ENCODE measurements at places on chromosomes 11 and 22.

GRCh38 chr11:11461473-11461872, 108.4 kb upstream of the CSNK2A3 start:
- no peak for DNase-seq

DNA sequence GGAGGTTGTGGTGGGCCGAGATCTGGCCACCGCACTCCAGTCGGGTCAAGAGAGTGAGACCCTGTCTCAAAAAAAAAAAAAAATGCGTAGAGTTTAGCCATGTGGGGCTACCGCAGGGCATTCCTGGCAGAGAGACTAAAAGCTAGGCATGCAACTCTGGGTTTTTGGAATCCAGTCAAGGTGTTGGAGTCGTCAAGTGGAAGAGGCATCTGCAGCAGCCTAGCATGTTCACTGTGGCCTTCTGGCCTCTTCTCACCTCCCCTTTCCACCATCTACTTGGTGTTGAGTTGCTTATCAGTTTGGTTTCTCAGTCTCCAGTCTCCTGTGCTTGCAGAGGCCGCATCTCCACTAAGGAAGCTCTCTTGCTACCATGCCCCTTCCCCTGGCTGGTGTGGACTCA, 572.5 kb downstream of the NTM start:
- DNase-seq, result no peak

DNA sequence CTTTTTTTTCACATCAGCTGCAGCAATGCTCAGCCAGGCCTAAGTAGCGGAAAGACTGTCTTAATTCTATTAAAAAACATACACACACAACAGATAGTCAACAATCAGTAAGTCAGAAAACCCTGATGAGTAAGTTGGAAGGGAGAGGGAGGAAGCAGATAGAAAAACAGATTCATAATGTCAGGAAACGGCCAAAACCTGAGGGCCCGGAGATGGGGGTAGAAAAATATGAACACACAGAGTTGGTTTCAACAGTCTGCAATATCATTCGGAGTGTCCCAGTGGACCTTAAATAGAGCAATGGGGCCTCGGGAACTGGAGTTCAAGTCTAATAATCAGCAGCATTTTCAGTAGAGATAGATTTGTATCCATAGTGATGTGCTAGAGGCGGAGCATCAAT, 14.8 kb downstream of the LRRC55 start:
- DNase-seq, result no peak

- no peak for DNase-seq
Observed at GRCh38 chr11:10274726-10275125, 19.3 kb downstream of the SBF2 start.

DNA sequence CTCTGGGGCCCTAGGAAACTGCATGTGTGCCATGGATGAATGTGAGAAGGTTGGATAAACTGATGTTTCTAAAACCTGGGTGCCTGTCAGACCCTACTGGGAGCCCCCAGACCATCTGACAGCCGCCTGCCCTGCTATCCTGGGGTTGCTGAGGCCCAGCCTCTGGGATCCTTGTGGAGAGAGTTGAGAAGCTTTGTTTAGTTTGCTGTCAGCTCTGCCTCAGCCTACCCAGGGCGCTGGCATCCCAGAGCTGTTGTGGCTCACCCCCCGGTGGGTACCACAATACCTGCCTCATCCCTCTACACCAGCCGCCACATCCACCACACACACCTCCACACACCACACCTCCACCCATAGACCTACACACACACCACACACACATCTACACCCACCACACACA, 38.5 kb upstream of the HMOX1 start:
- no peak for DNase-seq

GRCh38 chr22:27292542-27293299, 508.8 kb downstream of the MN1 start:
- no peak for DNase-seq

DNA sequence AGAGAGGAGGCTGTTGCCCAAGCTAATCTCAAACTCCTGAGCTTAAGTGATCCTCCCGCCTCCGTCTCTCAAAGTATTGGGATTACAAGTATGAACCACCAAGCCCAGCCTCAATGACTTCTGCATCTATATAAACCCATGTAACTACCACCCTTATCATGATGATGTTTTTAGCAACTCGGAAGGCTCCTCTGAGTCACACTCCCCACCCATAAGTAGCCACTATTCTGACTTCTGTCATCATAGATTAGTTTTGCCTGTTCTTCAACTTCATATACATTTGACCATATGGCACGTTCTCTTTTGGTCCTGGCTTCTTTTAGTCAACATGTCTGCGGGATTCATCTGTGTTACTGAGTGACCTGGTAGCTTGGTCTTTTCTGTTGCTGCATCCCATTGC, 6.4 kb upstream of the FOSL1 start:
- DNase-seq, result no peak

DNA sequence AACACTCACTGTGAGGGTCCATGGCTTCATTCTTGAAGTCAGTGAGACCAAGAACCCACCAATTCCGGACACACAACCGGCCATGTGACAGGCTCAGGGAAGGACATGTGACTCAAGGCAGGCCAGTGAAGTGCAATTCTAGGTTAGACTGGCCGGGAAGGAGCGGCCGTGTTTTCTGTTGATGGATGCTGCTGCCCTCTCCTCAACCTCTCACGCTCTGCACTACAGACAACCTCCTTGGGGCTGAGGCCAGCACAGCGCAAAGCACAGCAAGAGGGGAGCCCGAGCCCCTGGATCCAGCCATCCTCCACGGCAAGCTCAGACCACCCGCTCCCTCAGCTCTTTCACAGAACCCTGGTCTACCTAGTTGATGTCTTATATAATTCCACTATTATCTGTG, 2.8 kb downstream of the NUDT8 start:
- DNase-seq, result no peak

DNA sequence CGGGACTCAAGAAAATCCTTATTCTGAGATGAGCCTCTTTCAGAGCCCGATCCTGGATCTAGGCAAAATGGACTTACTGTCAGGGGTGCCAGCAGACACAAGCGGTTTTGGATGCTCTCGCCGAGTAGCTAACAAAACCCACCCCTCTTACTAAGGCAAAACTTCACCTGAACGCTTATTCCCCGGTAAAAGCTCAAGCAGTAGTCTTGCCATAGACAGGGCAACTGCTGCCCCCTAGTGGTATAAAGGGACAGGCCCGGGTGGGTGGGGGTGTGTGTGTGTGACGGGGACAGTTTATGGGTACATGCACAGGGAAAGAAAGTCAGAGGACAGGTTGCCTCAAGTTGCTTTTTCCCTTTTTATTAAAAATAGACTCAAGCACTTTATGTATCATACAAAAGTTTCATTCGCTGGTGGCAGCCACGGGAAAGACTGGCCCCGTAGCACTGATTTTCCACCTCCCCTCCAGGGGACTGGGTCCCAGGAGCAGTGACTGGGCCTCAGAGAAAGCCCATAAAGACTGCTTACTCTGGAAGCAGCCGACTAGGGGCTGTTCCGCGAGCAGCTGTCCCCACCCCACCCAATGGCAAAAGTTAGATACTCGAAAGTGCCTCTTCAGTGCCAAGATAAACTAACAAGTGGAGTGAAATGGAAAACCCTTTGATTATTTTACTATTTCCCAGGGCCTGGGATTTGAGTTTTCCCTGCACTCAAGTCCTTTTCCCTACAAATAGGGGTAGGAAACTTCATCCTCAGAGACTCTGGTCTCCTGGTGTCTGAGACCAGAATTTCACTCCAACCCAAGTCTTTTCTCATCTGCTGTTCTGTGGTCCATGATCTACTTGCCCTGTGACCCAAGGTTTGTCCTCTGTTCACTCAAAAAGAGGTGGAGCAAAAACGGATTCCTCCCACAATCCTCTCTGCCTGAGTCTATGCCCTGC, 4.7 kb downstream of the YPEL4 start:
- DNase-seq, result no peak

GRCh38 chr11:108241330-108242037, 18.6 kb downstream of the ATM start:
- DNase-seq, result no peak

DNA sequence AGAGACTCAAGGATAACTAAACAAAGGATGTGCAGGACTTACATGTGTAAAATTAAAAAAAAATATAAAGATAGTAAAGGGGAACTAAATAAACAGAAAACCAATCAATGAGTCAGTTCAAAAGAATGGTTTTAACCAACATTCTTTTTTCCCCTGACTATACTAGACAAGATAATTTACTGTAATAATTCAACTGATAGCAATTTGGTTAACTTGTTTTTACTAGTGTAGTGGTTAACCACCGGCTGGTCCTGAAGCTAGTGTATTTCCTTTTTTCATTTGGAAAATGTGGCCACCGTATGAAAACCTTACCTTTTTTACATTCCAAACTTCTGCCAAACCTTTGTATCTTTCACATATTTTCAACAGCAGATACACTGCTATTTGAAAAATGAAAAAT, 123.1 kb downstream of the ARHGAP42 start:
- no peak for DNase-seq

DNA sequence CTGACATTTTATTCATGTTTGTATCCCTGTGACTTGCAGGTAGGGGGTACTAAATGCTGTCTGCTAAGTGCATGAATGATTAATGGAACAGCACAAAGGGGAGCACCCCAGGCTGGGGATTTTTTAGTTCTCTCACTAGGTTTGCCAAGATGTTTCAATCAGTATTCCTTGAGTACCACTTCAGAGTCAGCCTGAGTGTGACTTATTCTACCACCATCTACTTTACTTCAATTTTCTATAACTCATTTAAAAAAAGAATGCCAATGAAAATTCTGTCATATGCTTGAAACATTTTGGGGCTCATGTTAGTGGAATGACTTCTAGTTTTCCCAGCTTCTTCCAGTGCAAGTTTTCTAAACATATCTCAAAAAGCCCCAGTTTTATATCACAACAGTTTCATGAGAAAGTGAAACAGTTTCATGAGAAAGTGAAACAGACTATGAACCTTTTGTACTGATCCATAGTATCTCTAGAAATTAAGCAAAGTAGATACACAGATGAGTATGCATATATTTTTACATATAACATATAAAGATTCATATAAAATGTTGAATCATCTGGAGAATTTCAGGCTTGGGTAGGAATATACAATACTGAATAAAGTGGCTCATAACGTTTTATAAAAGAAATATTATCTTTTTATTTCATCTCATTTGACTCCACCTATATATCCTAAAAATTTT, 252.4 kb downstream of the GRM5 start:
- DNase-seq, result no peak

DNA sequence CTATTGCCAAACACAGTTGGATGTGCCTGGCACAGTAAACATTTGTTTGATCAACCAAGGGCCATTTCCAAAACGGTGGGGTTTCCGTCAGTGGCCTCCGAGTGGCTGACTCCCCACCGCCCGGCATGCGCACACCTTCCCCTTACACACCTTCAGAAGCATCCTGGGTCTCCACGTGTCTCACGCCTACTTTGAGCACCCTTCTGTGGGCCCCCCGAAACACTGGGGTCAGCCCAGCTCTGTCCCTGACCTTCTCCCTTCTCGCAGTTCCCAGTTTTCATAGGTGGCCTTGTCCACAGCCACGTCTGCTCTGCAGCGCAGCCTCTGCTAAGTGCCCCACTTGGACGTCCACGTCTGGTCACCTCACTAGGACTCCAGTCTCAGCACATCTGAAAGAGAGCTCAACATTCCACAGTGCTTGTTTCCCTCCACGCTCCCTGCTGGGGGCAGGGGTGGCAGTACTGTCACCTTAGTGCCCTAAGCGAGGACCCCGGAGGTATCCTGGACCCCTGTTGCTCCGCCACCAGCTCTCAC, 13.2 kb upstream of the SHANK2 start:
- DNase-seq, result no peak

- no peak for DNase-seq
Observed at GRCh38 chr11:105168457-105168856, 28.9 kb upstream of the CARD18 start.

GRCh38 chr11:114137838-114138237, 78.3 kb downstream of the ZBTB16 start:
- DNase-seq, result no peak

GRCh38 chr11:69925366-69926196, 106.4 kb upstream of the FGF3 start:
- DNase-seq, result peak; percentile 9

GRCh38 chr11:128294671-128295050, 292.7 kb downstream of the ETS1 start:
- no peak for DNase-seq

- DNase-seq, result no peak
Observed at GRCh38 chr11:103618528-103618927, 417.9 kb upstream of the DDI1 start.

- DNase-seq, result no peak
Observed at GRCh38 chr11:73797457-73797856, 9.8 kb downstream of the MRPL48 start.

DNA sequence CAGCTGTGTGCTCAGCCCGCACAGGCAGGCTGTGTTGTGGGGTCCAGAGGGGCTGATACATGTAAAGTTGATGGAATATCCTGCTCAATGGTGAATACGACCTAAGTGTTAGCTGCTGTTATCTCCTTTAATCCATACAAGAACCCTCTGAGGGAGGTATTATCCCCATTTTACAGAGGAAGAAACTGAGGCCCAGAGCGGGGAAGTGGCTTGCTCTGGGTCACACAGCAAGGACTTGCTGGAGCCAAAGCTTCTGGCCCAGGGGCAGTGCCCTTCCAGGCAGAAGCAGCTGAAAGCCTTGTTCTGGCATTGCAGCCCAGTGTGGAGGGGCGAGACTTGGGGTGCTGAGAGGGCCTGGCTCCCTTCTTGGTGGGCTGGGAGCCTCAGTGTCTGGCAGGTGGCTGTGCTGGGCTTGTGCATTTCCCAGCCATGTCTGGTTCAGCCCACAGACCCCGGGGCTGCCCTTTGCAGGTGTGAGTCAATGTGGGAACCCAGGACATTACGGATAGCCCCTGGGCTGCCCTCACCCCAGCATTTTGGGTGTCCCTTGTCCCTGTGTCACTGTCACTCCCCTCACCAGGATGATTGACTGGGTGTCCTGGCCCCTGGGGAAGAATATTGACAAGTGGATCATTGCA, 10.4 kb downstream of the USP35 start:
- no peak for DNase-seq

DNA sequence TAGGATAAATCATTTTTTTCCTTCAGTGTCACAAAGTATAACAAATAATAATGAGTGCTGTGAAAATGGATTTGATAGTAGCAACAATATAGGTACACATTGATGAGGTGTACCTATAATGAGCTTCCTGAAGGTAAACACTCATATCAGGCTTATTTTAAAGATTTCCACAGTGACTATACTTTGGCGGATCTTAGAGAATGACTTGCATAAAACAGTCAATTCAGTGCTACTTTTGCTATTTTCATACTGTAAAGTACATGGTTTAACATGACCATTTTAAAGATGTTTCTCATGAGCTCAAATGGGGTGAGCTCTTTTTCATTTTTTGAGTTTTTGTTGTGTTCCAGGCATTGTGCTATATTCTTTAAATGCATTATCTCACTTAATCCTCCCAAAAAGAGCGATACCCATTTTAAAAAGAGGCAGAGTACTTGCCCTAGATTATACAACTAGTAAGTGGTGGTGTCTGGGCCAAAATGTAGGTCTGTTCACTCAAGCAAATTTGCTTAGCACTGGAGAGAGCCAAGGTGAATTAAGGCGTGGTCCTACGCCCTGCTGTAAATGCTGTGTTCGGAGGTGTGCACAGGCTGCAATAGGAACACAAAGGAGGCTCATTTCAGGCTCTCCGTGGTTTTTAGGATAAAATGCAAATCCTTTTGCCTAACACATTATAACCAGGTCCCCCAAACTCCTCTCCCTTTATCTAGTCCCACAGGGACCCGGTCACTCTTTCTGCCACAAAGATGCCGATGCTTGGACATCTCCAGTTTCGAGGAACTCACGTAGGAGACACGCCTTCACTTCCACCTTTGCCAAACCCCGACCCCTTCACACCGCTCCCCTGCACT, 617 bp upstream of the ALKBH3 start:
- no peak for DNase-seq

GRCh38 chr11:18526130-18526520, 617 bp downstream of the TSG101 start:
- no peak for DNase-seq

- DNase-seq, result no peak
Observed at GRCh38 chr11:1157341-1157644, 460 bp upstream of the MUC5AC start.

All from 8988T (cell line).